ENCODE measurements at places on chromosomes 5 and 9.

GRCh38 chr9:13383855-13384254 is 104.4 kb upstream of the MPDZ start:
- no peak for DNase-seq

DNA sequence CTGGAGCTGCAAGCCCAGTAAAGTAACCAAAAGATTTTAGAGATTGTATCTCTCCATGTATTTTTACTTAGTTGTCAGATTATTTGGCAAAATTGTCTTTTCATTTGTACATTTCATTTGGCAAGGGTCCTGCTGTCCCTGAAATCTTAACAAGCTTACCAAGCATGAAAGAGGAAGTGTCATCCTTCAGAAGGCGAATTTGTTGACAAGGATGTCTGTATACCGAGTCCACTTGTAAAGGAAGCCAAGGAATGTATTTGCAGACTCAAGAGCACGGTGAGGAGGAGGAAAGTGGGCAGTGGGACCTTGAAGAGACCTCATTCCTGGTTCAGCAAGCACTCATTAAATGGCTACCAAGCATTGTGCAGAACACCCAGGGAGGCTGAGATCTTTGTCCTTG is 7.5 kb upstream of the OTULINL start:
- DNase-seq: no peak

DNA sequence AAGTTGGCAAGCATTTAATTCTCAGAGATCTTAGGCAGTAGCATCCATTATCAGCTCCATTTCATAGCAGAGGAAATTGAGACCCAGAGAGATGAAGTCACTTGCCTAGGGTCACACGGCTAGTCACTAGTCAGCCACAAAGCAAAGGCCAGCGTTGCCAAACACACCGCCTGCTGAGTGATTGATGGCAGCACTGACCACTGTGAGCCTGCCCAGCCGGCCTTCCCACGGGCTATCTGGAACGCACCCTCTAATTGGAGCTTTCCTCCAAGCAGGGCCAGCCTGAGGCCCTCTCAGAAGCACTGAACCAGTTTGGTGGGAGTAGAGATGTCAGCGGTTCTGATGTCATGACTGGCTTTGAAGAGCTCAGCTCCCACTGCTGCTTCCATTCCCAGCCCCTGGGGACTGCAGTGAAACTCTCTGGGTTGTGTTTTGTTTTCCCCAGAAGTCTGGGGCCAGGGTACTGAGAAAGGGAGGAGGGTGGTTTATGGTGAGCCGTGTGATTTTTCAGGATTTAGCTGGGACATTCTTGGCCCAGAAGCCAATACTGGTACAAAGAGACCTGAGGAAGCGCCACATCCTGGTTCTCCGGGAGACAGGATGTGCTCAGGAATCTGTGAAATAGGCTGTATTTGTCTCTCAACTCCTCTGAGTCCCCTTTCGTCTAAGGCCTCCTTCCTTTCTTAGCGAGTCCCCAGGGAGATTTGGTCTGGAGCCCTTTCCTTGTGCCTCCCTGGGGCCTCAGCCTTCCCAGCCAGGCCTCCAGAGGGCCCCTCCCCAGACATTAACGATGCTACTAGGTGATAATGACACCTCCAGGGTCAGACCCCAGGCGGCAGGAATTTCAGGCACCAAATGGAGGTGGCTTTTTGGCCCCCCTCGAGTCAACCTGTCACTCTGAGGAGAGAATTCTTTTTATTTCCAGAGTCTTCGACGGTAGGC is 44.5 kb downstream of the SPRY4 start:
- DNase-seq: no peak

DNA sequence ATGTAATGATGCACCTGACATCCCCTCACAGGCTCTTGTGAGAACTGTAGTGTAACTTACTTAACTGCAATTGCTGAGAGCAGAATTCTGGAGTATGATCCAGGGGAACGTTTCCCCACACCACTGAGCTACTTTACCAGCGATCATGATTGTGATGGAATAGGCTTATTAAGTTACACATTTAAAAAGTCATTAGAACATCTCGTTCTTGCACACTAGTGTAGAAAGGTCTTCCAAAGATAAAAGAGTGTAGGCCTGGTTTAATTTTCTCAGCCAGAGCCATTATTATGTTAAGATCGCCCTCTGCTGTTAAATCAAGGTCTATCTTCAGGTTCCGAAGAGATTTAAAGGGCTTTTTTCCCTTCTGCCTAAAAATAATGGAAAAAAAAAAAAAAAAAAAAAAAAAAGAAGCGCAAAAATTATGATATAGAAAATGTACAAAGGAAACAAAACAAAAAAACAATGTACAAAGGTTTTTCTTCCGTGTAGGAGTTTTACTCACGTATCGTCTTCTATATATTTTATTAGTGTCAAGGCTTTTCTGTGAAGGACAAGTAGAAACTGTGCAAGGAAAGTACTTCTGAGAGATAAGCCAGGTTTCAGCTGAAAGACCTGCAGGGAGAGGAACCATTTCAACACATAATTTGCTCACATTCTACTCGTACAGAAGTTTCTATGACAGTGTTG is 18.6 kb upstream of the MOB3B start:
- no peak for DNase-seq

GRCh38 chr9:83707518-83707767 is 315 bp downstream of the UBQLN1 start:
- no peak for DNase-seq

DNA sequence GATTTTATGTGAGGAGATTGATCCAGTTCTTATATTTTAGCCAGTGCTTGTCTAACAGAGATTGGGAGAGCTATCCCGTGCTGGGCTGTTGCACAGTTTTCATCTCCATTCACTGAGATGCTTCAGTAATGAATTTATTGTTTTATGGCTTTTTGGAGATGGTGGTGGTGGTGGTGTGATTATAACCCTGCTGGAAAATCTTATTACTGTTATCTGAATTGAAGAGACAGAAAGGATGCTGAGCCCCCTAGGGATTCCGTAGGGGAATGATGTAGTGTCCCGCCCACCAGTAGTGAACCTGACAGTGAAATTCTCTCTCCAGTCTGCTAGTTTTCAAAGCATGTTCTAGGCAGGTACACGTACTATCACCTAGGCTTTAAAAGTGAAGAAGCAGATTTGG is 1.9 kb downstream of the RAI14 start:
- DNase-seq: no peak

- DNase-seq: no peak
These were observed 70.0 kb downstream of the IL6ST start for GRCh38 chr5:55924744-55925143.

DNA sequence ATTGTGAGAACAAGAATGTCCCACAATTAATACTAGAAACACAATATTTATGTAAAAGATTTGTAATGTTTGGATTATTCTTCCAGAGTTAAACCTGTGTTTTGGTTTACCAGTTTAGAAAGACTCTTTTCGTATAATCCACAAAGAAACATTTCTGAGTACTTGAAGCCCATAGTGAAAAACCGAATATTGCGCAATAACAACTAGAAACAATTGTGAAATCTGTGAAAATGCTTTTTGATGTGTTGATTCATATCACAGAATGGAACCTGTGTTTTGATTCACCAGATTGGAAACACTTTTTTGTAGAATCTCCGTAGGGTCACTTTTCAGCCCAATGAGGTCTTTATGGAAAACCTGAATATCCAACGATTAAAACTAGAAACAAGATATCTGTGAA is 386.2 kb downstream of the PRDM9 start:
- no peak for DNase-seq

GRCh38 chr9:20508242-20508641 is 114.1 kb downstream of the MLLT3 start:
- no peak for DNase-seq

- no peak for DNase-seq
These were observed 4.8 kb downstream of the ORM2 start for GRCh38 chr9:114334490-114334889.

DNA sequence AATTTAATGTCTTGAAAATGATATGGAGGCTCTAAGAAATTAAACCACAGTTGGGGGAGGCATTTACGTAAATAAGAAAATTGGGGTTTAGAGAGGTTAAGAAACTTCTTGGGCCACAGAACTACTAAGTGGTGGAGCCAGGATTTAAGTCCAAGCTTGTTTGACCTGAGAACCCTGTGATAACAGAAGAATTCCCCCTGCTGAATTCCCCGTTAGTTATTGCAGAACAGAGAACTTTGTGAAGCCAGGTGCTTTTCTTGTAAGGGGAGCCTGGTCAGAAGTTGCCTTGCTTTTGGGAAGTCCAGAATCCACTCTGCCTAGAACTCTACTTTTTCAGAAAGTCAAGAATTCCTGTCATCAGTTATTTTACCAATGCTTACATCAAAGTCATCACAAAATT is 309.3 kb upstream of the SEMA6A start:
- no peak for DNase-seq

GRCh38 chr5:174355208-174355612 is 309.7 kb downstream of the NSG2 start:
- DNase-seq: no peak

DNA sequence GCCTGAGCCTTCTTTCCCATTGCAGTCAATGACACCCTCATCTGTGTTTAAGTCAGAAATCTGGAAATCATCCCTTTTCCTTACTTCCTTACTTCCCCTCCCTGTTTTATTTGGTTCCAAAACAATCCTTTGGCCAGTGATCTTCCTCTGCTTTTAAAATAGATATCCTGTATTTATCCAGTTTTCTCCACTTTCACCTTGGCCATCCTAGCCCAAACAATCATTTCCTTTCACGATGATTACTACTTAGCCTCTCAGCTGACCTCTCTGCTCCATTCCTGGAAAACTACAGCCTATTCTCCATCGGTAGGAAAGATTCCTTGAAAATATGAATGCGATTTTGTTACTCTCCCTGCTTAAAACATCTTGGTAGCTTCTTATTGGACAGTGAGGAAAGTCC is 565.4 kb downstream of the TLR4 start:
- no peak for DNase-seq

DNA sequence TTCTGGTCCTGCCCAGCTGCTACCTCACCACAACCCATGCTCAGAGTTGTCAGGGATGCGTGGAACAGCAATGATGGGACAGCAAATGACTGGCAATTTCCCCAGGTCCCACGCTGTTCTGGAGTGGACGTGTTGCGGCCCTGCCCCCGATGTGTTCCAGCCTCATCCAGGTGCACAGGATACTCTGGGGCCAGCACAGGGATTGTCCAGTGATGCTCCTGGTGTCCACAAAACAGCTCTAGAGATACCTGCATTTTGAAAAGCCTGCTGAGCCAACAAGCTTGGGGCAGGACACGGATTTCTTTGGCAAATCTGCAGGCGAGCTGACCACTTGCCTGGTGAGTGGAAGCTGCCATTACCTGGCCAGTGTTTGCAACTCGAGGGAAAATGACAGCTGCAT is 88.7 kb downstream of the ANKRD33B start:
- DNase-seq: no peak

DNA sequence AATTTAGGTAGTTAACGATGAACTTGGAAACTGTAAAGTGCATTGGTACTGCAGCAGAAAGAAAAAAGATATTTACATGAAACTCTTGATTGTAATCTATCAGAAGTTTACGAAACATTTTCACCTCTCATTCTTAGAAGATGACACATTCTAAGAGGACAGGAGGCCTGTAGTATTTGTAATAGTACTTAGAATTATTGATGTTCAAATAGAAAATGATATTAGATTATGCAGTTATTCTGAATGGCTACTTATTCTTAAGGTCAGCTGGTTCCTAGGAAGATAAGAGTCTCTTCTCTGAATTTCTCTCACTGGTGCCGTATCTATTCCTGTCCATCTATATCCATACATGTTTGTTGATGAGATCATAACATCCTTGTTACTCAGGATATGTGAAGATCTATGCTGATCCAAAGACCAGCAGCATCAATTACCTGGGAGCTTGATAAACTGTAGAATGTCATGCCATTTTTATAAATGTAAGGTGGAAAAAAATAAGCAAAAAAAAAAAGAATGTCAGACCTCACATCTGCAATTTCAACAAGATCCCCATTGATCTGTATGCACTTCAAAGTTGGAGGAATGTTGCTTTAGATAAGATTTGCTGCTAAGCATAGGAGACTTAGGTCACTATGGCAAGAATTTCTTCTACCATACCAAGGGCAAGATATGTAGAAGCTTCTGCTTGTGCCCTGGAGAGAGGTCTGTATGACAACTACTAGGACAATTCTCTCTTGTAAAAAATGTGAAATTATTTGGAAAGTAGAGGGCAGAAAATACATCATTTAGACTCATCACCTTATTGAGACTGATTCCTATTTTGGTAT is 42.4 kb upstream of the RICTOR start:
- no peak for DNase-seq

- no peak for DNase-seq
These were observed 7.6 kb upstream of the GRPEL2 start for GRCh38 chr5:149337736-149338135.

DNA sequence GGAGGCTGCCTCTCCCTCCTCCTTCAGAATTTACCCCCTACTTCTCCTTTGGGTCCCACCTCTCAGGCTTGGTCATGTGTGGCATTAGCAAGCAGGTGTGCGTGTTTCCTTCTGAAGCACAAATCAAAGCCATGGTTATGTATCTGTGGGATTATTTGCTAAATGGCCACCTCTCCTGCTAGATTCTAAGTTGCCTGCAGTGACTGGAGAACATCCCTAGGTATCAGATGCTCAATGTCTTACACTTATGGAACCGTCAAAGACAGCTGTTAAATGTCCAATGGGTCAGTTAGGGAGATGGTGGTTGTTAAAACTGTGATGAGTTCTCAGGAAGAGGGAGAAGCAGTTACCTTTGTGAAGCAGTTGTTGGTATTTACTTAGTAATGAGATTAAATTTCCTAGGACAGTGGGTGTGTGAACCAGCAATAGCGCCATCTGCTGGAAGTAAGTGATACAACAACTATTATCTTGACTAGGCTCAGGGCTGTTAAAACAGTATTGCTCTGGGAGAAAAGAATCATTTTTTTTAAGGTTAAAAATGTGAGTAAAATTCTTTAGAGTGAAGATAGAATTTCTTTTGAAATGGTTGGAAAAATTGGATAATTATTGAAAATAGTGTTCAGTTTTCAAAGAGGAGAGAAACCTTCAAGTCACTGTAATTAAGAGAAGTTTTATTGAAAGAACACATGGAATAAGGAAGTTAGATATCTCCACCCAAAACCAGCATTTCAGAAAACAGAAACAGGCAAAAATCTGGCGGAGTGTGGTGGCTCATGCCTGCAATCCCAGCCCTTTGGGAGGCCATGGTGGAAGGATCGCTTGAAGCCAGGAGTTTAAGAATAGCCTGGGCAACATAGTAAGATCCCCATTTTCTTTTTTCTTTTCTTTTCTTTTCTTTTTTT is 71.3 kb downstream of the TMC1 start:
- peak; percentile 62 for DNase-seq

GRCh38 chr5:41856644-41857491 is 13.4 kb downstream of the OXCT1 start:
- DNase-seq: peak; percentile 62

All from D341Med (cell line).